Activated CD4-positive, alpha-beta T cell treated with anti-CD3 and anti-CD28 coated beads, Interleukin-2, amount 10 ng/mL, durations not matched to agents 7 days and 5 days (primary cell): ENCODE measurements at places on chromosomes 3 and 15.

- DNase-seq, result no peak
Measured at GRCh38 chr3:194117104-194117845, 18.7 kb upstream of the HES1 start.

DNA sequence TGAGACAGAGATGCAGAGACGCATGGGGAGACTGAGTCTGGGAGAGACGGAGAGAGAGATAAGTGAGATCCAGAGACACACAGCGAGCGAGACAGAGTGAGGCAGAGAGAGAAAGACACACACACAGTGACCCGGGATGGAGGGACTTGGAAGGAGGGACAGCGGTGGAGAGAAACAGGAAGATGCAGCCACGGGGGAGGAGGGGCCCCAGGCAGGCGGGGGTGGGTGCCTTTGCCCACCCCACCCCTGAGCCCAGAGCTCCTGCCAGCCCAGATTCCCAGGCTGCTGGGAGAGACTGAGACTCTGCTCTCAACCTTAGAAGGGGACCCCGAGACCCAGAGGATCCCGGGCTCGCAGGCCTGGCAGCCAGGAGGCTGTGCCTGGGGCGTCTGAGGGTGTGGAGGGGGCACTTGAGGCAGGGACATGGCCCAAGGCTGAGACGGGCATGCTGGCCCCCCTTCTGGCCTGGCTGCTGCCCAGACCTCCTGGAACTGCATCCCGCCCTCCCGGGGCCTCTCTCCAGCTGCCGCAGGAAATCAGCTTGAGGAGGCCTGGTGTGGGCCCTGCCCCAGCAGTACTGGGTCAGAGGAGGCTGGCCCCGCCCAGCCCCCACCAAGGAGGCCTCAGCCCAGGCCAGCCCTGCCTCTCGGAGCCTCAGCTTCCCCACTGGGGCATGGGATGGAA, 18.1 kb downstream of the H1-8 start:
- no peak for DNase-seq

DNA sequence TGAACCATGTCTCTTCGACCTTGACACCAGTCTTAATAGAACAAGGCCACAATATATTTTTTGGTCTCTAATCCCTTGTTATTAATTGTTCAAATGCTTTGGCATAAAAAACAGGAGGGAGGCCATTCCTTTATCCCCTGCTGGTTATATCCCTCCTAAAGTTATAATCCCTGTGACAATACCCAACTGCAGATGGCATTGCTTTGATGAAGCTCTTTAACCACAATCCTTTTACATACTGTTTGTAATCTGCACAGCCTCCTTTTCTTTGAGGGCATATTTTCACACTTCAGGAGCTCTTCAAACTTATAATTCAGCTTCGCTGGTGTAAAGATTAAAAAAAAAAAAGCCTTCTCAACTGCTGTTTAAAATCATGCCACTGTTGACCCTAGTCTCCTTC, 919.0 kb downstream of the EPHA3 start:
- no peak for DNase-seq

- no peak for DNase-seq
Measured at GRCh38 chr3:193452338-193452737, 73.8 kb upstream of the ATP13A5 start.

- no peak for DNase-seq
Measured at GRCh38 chr15:91263632-91264531, 163.8 kb downstream of the SV2B start.

- DNase-seq, result no peak
Measured at GRCh38 chr15:75989045-75989444, 23.2 kb downstream of the NRG4 start.

DNA sequence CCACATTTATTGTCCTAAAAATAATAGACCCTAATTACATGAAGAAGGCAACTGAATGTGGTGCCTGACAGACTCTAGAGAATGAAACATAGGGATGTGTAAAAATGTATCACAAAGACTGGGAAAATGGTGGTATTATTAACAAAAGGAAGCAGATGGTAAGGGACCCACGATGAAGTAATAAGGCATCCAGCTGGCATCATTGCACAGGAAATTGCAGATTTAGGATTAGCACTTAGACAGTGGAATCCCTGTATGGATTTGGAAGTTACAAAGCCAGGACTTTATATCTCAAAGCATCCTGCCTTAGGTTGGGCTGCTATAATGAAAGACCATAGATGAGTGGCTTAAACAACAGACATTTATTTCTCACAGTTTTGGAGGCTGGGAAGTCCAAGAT, 104.3 kb downstream of the PPM1L start:
- no peak for DNase-seq

- DNase-seq, result no peak
Measured at GRCh38 chr3:59150039-59150438, 100.2 kb upstream of the CFAP20DC start.

GRCh38 chr3:50466177-50466576, 37.3 kb downstream of the CACNA2D2 start:
- DNase-seq, result no peak

DNA sequence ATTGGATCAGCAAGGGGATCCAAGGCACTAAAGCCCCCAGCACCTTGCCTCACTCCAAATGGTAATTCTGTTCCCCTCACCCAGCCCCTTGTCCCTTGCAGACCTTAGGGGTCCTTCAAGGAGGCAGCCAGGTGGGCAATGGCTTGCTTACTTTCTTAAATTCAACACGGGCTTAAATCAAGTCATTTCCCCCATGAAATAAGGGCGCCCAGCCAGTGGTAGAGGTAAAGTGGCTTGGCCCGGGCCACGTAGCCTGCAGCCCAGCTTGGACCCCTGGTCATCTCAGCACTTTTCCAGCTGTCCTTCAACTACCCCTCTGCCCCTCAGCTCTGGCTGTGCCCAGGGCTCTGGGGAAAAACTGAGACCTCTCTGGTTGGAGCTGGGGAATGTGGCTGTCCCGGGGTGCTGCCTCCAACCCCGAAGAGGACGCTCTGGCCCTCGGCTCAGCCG, 1.2 kb downstream of the PSTPIP1 start:
- no peak for DNase-seq

- no peak for DNase-seq
Measured at GRCh38 chr3:15903759-15904720, 106.3 kb upstream of the ANKRD28 start.

GRCh38 chr3:57927916-57928315, 80.3 kb upstream of the FLNB start:
- no peak for DNase-seq

DNA sequence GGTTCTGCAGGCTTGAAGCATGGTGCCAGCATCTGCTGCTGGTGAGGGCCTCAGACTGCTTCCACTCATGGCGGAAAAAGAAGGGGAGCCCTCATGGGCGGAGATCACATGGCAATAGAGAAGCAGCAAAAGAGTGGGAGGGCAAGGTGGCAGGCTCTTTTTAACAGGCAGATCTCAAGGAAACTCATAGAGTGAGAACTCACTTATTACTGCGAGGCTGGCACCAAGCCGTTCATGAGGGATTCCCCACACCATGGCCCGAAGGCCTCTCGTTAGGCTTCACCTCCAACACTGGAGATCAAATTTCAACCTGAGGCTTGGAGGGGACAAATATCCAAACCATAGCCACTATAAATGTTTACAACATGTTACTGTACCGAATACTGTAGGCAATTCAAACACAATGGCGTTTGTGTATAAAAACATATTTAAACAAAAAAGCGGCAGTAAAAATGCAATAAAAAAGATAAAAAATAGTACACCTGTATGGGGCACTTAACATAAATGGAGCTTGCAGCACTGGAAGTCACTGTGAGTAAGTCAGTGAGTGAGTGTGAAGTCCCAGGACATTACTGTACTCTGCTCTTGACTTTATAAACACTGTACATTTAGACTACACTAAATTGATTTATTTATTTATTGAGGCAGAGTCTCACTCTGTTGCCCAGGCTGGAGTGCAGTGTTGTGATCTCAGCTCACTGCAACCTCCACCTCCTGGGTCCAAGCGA, 18.8 kb upstream of the MOBP start:
- no peak for DNase-seq

GRCh38 chr3:121809249-121809648, 25.6 kb downstream of the IQCB1 start:
- no peak for DNase-seq

GRCh38 chr15:69734699-69735098, 282.1 kb downstream of the RPLP1 start:
- no peak for DNase-seq

DNA sequence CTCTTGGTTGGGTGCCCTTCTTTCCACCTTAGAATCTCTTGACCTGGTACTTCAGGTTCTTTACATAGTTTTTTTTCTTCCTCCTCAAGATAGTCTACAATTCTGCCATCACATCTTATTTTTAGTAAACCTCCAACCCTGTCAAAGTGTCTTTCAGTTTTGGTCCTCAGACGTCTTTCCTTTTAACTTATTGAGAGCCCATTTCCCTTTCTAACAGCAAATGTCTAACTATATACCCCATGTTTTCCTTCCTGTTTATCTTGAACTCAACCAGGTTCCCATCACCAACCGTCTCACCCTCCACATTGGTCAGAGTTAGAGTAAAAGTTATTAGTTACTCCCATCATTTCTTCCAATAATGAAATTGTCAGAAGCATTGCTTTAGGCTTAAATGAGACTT, 10.4 kb downstream of the KBTBD12 start:
- no peak for DNase-seq

GRCh38 chr3:103690536-103690935, 1255.7 kb downstream of the ZPLD1 start:
- no peak for DNase-seq

DNA sequence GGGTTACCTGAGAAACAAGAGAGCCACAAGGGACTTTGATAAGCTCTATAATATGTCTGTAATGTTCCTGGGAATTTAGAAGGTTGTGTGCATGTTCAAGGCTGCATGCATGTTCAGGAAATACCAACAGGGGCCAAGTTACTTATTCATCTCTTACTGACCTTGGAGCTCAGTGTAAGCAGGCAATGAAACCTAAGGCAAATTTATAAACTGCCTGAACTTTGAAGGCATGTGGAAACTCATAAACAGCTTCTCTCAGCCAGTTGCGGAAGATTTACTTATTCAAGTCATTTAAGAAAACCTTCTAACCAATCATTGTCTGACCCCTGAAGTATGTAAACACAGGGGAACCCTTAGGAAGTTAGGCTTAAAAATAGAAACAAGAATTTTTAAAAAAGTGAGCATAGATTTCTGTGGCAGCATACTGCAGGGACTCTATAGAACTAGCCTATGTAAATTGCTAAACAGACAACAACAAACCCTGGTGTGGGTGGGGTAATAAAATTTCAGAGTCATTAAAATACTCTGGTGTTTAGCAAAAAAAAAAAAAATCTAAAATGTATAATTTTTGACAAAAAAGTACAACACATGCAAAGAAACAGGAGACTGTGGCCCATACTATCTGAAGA, 57.2 kb downstream of the SLC15A2 start:
- DNase-seq, result no peak

GRCh38 chr15:33700695-33701303, 267.5 kb upstream of the CHRM5 start:
- peak; percentile 57 for DNase-seq

GRCh38 chr15:57503051-57503702, 88.5 kb upstream of the MYZAP start:
- no peak for DNase-seq

GRCh38 chr15:35857567-35858226, 311.7 kb upstream of the DPH6 start:
- no peak for DNase-seq

- no peak for DNase-seq
Measured at GRCh38 chr3:30752970-30753369, 141.5 kb downstream of the GADL1 start.

DNA sequence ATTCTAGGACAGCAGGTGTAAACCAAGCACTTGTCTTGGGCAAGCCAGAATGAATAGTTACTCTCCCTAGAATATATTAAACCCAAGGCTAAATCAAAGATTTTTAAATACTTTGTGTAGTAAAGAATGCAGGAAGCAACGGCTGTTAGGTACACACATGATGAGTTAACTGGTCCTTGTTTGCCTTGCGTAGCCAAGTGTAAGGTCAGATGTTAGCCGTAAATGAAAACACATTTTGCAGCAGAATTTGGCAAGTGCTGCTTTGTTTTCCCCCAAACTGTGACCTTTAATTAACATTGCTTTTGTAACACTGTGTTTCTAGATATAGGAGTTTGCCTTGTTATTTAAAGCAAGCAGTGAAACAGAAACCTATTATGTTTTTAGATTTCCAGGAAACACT, 368.7 kb downstream of the IL5RA start:
- no peak for DNase-seq

- DNase-seq, result peak; percentile 66
Measured at GRCh38 chr3:177358091-177358976, 161.1 kb upstream of the TBL1XR1 start.

- peak; percentile 57 for DNase-seq
Measured at GRCh38 chr3:87260270-87260669, 16.1 kb downstream of the POU1F1 start.

- DNase-seq, result no peak
Measured at GRCh38 chr3:7977245-7978086, 524.2 kb upstream of the LMCD1 start.

DNA sequence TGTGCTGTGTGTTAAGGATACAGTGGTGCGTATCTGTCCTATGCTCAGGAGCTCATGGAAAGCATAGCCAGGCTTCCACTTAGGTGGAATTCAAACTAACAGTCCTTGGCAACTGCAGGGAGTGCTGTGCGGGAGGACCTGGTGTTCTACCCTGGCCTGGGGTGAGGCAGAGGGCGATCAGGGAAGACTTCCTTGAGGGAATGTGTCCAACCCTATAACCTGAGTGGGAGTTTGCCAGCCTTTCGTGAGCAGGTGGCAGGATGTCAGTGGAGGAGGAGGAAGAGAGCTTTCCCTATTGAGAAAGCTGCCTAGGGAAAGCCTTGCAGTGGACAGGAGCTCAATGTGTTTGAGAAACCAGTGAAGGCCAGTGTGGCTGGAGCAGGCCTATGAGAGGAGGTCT, 271.1 kb upstream of the C2CD4B start:
- no peak for DNase-seq

DNA sequence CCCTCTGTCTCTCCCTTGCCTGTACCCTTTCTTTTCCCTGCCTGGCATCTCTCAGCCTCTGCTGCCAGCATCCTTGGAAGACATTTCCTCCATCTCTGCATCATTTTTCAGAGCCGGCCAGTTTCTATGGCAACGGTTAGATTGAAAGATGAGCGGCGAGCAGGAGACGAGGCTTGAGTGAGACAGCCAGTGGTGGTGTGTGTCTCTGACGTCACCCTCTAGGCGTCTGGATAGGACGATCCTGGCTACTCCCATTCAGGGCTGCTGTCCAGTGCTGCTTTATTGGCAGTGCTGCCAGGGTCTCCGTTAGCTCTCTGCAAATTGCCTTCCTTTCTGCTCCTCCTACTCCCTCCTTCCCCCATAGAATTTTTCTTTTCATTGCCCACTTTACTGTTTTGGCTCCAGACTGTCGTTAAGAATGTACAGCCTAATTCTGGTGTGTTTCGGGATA, 57.9 kb downstream of the TRAK1 start:
- DNase-seq, result no peak
